ENCODE measurements at places on chromosomes 13 and 19.

DNA sequence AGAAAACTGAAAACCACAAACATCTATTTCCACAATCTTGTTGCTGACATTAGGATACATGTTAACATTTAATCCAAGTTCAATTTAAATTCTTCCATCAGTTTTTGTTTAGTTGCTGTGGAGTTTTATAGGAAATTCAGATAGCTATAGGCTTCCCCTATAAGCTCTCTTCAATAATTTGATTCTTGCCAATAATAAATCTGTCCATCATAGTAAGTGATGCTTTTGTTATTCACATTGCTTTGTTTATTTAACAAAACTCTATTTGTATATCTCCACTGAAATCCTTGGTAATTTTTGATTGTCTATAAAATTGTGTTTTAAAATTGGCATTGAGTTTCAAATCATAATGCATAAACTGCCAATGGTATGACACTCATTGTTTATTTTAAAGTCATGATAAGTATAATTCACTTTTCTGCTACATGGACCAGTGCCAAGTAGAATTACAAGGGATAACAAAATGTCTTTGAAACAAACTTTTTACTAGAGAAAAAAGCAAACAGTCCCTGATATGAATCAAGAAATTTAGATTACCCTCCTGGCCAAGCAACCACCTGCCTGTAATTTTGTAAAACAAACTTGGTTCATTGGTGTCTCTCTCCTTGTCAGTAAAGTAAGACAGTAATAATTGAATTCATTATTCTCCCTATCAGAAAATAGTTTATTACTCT is 577.3 kb upstream of the GPC6 start:
- no peaks in the 10 kb centered on the region for H3K27me3 ChIP-seq
- DNase-seq: no peak
- H3K27ac ChIP-seq: no peak overlapping the region
- no peaks in the 10 kb centered on the region for H3K4me1 ChIP-seq

DNA sequence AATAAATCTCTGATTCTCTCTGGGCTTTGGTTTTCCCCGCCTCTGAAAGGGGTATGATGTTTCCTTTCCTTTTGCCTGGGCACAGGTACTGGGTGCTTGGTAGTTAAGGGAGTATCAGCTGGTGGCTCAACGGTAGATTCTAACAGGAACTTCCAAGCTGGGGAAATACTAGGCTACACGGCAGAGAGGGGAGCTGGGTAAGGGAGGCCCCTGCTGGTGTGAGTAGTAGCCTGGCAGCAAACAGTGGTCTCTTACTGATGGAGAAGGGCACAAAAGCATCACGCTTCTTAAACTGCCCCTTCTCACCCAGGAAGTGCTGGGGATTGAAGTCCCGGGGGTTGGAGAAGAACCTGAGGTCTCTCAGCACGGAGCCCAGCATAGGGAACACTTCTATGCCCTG is 26.9 kb upstream of the CYP2A7 start:
- H3K27me3 ChIP-seq: no peaks in the 10 kb centered on the region
- no peak overlapping the region for H3K4me3 ChIP-seq

DNA sequence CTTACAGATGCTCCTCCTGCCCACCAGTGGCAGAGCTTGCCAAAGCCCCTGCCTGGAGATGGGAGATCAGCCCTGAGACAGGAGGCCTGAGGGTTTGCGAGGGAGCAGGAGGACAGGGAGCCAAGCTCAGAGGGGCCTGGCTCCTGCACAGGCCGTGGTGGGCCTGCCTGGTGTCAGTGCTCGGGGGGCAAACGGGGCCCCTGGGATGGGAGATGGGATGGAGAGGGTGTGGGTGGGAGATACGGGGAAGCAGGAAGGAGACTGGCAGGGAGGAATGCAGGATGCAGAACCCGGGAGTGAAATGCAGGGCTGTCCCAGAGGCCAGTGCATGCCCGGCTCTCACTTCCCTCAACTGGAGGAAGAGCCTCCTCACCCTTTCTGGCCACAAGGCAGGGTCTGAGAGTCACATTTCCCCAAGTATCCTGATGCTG is 19.9 kb downstream of the ELAVL1 start:
- no peak for DNase-seq
- peaks cover 52% of the 10 kb centered on the region for H3K36me3 ChIP-seq
- no peaks in the 10 kb centered on the region for H3K4me1 ChIP-seq
- H3K27ac ChIP-seq: no peak overlapping the region
- no peaks in the 10 kb centered on the region for H3K27me3 ChIP-seq
- H3K4me3 ChIP-seq: no peak overlapping the region

- H3K4me1 ChIP-seq: peaks cover 17% of the 10 kb centered on the region
- 0 out of 2 replicates have a peak, but pooled peaks cover 8% of the 10 kb centered on the region for H3K36me3 ChIP-seq
- peak overlapping the region; percentile 11 for H3K27ac ChIP-seq
- H3K4me3 ChIP-seq: no peak overlapping the region
- H3K27me3 ChIP-seq: no peaks in the 10 kb centered on the region
Observed at GRCh38 chr19:6271721-6272410, 7.9 kb downstream of the MLLT1 start.

GRCh38 chr13:66704110-66704509 is 526.0 kb downstream of the PCDH9 start:
- no peaks in the 10 kb centered on the region for H3K27me3 ChIP-seq
- H3K4me1 ChIP-seq: no peaks in the 10 kb centered on the region
- DNase-seq: no peak
- H3K4me3 ChIP-seq: no peak overlapping the region
- no peak overlapping the region for H3K27ac ChIP-seq
- no peaks in the 10 kb centered on the region for H3K36me3 ChIP-seq

GRCh38 chr19:43446746-43447489 is 18.5 kb downstream of the LYPD3 start:
- DNase-seq: peak; percentile 54
- H3K27ac ChIP-seq: no peak overlapping the region
- no peaks in the 10 kb centered on the region for H3K27me3 ChIP-seq
- no peak overlapping the region for H3K4me3 ChIP-seq
- no peaks in the 10 kb centered on the region for H3K4me1 ChIP-seq
- no peaks in the 10 kb centered on the region for H3K36me3 ChIP-seq

GRCh38 chr13:33164331-33164730 is 121.2 kb downstream of the STARD13 start:
- no peaks in the 10 kb centered on the region for H3K36me3 ChIP-seq
- no peak for DNase-seq
- H3K4me1 ChIP-seq: no peaks in the 10 kb centered on the region
- H3K4me3 ChIP-seq: no peak overlapping the region
- H3K27me3 ChIP-seq: no peaks in the 10 kb centered on the region

GRCh38 chr13:57353831-57354230 is 186.8 kb downstream of the PRR20E start:
- no peak overlapping the region for H3K4me3 ChIP-seq
- H3K27me3 ChIP-seq: no peaks in the 10 kb centered on the region
- no peaks in the 10 kb centered on the region for H3K4me1 ChIP-seq
- no peak for DNase-seq
- no peak overlapping the region for H3K27ac ChIP-seq
- H3K36me3 ChIP-seq: no peaks in the 10 kb centered on the region

DNA sequence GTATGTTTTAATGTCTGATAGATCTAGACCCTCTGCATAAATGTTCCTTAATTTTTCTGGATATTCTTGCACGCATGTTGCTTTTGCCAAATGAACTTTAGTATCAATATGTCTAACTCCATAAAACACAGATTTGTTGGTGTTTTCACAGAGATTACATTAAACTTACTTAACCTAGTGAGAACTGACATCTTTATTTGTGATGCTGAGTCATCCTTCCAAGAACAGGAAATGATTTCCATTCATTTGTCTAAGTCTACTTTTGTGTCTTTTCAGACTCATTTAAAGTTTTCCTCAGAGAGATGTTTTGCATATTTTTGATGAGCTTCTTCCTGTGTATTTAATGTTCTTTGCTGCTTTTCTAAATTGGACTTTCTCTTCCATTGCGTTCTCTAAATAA is 184.0 kb downstream of the SLC7A1 start:
- no peak overlapping the region for H3K4me3 ChIP-seq
- DNase-seq: no peak
- no peaks in the 10 kb centered on the region for H3K36me3 ChIP-seq
- H3K4me1 ChIP-seq: peaks cover under 1% of the 10 kb centered on the region

GRCh38 chr13:106489849-106490568 is 45.5 kb downstream of the EFNB2 start:
- H3K27me3 ChIP-seq: no peaks in the 10 kb centered on the region
- no peak overlapping the region for H3K27ac ChIP-seq
- no peak for DNase-seq
- H3K4me1 ChIP-seq: no peaks in the 10 kb centered on the region

DNA sequence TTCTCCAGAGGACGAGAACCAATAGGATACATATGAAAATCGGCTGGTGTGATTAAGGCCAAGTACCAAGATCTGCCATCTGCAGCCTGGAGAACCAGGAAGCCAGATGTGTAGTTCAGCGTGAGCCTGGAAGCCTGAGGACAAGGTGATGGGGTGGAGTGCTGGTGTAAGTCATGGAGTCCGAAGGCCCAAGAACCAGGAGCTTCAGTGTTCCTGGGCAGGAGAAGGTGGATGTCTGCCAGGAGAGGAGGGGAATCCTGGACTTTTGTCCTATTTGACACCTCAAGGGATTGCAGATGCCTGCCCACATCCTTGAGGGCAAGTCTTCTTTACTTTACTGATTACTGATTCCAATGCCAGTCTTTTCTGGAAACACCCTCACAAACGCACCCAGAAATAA is 71.5 kb downstream of the SPATA13 start:
- H3K4me1 ChIP-seq: no peaks in the 10 kb centered on the region
- H3K27me3 ChIP-seq: no peaks in the 10 kb centered on the region
- DNase-seq: no peak
- no peaks in the 10 kb centered on the region for H3K36me3 ChIP-seq
- H3K4me3 ChIP-seq: no peak overlapping the region

DNA sequence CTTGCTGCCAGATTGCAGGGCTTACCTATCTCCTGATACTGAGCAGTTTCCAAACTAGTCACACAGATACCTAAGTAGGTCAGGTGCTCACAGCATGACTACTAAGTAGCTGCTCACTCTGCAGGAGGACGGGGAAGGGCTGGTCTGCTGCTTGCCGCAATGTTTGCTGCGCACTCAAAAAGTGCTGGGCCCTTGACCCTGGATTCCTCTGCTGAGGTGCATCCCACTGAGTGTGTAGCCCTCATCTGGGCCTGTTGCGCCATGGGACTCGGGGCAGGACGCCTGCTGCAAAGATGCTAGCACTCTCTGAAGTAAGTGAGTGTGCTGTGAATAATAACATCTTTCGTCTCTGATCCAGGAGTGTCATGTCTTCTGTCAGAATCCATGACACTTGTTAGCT is 59.2 kb upstream of the MEDAG start:
- DNase-seq: no peak
- H3K4me3 ChIP-seq: no peak overlapping the region
- peaks cover 5% of the 10 kb centered on the region for H3K36me3 ChIP-seq

- H3K27ac ChIP-seq: no peak overlapping the region
- no peak overlapping the region for H3K4me3 ChIP-seq
- H3K27me3 ChIP-seq: no peaks in the 10 kb centered on the region
- no peak for DNase-seq
- 0 out of 2 replicates have a peak, but pooled peaks cover 2% of the 10 kb centered on the region for H3K4me1 ChIP-seq
Observed at GRCh38 chr13:30567072-30567471, 50.6 kb upstream of the USPL1 start.

DNA sequence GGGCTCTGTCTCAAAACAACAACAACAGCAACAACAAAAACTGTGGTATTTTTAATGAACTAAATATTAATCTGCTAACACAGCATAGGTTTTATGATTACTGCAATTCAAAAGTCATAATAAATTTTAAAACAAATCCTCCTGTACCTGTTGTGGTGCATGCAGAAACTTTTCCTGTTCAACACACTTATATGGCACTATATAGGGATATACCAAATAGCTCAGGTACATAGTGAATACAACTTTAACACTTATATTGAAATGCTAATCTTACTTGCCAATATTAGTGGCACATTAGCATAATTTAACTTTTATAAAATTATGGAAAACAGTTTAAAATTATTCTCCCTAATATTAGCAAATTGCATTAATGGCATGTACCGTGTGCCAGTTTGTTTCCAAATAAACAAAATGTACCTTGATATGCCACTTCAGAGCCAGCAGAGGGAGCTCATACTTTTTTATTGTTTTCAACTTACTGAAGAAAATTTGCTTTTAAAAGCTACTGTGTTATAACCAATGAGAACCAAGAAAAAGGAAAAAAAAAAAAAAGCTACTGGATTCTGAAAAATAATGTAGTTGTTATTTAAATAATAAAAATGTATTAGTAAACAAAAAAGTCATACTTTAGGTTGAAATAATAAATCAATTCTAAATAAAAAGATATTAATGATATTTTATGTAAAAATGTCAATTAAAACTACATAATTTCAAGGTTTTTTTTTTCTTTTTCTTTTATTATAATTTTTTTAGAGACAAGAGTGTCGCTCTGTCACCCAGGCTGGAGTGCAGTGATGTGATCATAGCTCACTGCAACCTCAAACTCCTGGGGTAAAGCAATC is 18.0 kb upstream of the RBM26 start:
- H3K36me3 ChIP-seq: no peaks in the 10 kb centered on the region
- no peak overlapping the region for H3K4me3 ChIP-seq
- no peaks in the 10 kb centered on the region for H3K27me3 ChIP-seq
- no peak for DNase-seq
- H3K27ac ChIP-seq: no peak overlapping the region

GRCh38 chr19:33689138-33689746 is 67.5 kb downstream of the CHST8 start:
- no peak overlapping the region for H3K27ac ChIP-seq
- H3K4me1 ChIP-seq: peaks cover 14% of the 10 kb centered on the region
- DNase-seq: no peak
- H3K36me3 ChIP-seq: no peaks in the 10 kb centered on the region

All from H1 (cell line).